ENCODE measurements at places on chromosomes 16 and 17.

GRCh38 chr17:38426441-38426840 is 1.8 kb upstream of the ARHGAP23 start:
- no peak for DNase-seq

- DNase-seq = no peak
Observed at GRCh38 chr16:87855852-87856715, 13.2 kb downstream of the SLC7A5 start.

- no peak for DNase-seq
Observed at GRCh38 chr16:104355-104754, 26.3 kb downstream of the MPG start.

DNA sequence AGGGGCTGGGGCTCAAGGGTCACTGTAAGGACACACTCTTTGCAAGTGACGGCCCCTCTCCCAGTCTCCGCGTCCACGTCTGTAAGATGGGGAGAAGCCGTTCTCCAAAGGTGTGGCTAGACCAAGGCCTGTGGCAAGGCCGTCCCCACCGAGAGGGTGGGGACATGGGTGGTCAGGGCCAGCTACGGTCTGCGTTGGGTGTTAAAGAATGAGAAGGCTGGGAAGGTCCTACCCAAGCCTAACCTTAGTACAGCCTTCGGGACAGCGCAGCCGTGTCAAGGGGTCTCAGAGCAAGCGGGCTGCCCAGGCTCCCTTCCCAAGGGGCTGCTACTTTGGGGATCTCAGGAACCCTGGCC is 1.9 kb downstream of the C1QTNF8 start:
- DNase-seq = no peak

DNA sequence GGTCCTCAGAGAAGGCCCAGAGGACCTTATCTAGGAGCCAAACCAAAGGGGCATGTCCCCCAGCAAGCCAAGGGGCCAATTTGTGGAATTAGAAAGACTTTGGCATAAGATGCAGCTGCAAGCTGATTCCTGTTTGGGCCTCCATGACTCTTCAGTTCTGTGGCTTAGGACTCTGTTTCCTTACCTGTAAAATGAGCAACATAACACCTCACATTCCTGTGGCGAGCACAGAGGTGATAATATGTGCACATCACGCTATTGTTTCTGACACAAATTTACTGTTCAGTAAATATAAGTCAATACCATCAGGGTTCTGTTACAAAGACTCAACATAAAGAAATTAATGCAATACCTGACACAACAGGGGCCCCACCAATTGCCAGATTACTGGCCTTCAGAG is 57.7 kb downstream of the CDH11 start:
- no peak for DNase-seq

DNA sequence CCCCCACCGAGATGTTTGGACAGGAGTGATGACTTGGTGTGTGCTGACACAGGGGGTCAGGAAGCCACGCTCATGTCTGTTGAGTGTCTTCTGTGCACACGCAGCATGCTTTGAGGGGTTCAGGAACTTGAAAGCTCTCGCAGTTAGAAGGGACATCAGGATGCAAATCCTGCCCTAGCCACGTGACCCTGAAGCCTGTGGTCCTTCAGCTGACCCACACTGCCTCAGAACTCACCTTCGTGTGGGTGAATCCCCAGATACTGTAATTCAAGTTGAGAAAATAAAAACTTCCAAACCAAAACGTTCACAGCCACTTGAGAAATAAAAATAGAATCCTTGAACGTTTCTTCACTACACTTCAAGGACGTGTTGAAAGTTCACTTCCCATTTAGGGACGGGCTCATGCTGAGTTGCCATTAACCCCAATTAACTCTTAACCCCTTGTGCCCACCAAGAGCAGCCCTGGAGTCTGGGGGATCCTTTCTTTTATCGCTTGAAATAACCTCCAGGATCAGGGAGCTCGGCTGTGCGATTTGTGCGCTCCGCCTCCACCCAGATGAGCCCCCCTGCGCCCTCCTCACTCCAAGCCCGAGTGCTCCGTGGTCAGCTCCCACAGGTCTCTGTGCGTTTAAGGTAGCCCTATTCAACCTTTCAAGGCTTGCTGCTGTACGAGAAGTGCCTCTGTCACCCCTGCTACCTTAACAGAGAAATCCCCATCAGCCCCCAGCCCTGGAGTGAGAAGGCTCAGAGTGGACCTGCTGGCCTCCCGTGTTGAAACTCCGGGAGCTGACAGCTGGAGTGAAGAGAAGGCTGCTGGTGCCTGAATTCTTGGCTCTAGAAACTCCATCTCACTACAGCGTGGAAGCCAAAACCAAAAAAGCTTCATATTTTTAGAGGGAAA is 36.2 kb upstream of the NAT9 start:
- no peak for DNase-seq

- no peak for DNase-seq
Observed at GRCh38 chr17:67258821-67259468, 13.9 kb upstream of the HELZ start.

- DNase-seq = no peak
Observed at GRCh38 chr16:57469917-57470470, 7.5 kb downstream of the POLR2C start.

- DNase-seq = no peak
Observed at GRCh38 chr17:2040942-2041560, 771 bp upstream of the OVCA2 start.

GRCh38 chr16:51050377-51050706 is 100.7 kb downstream of the SALL1 start:
- no peak for DNase-seq

GRCh38 chr17:27997044-27997401 is 45.5 kb upstream of the NLK start:
- no peak for DNase-seq

- DNase-seq = no peak
Observed at GRCh38 chr17:81998691-81999438, 21.4 kb downstream of the ASPSCR1 start.

GRCh38 chr16:35311475-35311874 is 1852.1 kb downstream of the TP53TG3F start:
- DNase-seq = no peak

GRCh38 chr17:46726206-46726605 is 92.3 kb downstream of the WNT3 start:
- DNase-seq = no peak

DNA sequence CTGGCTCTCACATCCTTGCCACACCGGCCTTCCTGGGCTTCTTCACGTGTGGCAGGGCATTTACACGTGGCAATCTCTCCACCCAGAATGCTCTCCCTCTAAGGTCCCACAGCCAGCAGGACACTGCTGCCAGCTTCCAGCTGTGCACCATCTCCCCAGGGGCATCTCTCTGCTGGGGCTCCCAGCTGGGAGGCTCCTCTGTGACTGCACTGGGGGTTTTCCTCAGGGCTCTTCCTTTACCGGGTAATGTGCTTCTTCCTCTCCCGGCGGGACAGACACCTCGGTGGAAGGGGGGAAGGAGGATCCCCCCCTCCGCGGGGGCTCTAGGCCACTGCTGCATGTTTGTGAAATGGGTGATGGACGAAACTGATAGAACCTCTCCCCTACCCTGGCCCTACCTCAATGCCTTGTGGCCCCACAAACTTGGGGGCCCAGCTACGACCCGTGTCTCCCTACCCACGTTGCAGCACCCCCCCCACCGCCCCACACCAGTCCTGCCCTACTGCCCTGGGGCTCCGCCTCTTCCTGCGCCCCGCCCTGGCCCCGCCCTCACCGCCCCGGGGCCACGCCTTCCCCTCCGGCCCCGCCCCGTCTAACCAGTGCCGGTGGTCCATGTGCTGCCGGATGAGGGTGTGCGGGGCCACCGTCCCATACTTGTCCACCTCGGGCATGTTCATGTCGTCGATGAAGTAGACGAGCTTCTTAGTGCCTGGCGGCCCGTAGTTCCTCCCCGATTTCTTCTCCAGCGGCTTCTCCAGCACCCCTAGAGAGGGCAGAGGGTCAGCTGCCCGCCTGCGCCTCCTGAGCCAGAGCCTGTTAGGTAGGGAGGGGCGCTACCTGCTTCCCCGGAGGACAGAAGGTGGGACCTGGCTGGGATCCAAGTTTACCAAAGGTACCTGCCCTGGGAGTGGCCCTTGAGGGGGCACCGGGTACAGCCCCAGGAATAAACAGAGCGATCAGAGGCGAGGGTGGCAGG is 92.6 kb downstream of the DNAH17 start:
- peak; percentile 37 for DNase-seq

- peak; percentile 9 for DNase-seq
Observed at GRCh38 chr17:59521465-59522126, 43.8 kb upstream of the DHX40 start.

GRCh38 chr17:63623786-63624530 is 1.7 kb downstream of the MAP3K3 start:
- DNase-seq = no peak

DNA sequence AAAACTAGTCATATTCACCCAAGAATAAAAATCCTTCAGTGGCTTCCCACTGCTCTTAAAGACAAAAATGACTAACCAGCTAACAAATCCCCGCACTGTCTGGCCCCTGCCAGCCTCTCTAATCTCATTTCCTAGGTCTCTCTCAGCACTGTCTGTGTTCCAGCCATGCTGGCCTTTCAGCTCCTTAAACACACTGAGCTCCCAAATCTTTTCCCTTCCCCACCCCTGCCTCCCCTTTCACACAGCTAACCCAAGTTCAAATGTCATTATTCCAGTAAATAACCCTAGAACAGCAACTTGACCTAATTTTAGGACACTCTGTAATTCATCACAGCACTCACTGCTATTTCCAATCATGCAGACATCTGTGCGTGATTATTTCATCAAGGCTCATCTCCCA is 7.8 kb downstream of the SHCBP1 start:
- no peak for DNase-seq

DNA sequence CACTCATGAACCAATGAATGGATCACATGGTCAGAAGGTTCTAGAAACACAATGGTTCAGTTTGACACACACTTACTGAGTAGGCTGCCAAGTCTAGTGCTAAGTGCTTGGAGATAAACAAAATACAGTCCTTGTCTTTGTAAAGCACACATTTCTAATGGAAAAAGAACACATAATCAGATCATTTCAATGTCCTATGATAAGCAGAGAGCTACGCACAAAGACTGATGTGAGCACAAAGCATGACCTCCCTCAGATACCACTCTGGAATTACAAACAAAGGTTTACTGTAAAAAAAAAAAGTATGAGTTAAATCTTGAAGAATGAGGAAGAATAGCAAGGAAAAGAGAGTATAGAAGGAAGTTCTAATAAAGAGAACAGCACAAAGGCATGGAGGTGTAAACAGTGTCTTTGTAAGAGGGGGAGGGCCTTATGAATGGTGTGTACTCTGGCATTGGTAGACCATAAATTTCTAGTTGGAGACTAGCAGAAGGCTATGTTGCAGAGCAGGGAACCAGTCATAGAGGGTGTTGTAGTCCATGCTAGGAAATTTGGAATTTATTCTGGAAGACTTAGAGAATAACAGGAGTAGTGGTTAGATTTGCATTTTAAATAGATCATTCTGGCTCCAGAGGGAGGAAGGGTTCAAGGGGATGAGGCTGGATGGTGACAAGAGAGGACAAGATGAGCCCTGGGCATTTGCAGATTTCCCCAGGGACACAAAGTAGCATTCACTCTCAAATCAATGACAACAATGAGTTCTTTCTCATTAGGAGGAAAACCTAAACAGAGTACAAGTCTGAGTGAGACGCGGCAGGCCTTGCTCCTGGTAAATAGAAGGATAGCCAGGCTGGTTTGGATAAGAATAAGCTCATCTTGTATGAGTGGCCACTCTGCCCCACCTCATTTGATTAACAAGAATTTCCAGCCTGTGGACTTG is 468.0 kb downstream of the TOX3 start:
- no peak for DNase-seq

DNA sequence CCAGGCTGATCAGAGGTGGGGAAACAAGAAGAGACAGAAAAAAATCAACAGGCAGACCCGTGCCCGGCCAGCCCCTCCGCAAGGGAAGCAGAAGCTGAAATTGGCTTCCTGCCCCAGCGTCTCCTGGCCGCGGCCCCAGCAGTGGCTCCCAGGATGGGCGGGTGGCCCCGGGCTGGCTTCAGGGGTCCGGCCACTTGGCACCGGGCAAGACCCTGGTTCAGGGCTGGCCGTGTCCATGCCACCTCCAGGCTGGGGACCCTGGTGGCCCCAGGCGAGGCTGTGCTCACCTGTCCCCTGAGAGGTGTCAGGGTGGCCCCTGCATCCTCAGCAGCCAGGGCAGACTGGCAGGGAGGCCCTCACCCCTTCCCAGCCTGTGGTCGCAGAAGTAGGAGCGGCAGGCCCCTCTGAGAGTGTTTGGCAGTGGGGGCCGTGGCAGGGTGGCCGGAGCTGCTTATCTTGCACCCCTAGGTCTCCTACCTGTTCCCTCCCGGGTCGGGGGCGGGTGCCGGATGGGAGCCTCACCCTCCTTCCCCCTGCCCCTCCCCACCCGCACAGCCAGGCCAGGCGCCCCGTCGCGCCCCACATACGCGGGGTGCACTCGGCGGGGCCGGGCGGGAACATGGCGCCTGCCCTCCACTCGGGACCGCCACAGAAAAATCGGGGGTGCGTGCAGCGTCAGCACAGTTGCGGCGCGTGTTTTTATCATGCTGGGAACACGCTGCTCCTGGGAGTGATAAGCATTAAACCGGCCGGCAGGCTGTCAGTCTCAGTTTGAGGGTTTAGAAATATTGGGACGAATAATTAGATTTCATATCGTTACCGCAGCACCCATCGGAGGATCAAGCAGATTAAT is 46.7 kb upstream of the ZC3H18 start:
- no peak for DNase-seq

DNA sequence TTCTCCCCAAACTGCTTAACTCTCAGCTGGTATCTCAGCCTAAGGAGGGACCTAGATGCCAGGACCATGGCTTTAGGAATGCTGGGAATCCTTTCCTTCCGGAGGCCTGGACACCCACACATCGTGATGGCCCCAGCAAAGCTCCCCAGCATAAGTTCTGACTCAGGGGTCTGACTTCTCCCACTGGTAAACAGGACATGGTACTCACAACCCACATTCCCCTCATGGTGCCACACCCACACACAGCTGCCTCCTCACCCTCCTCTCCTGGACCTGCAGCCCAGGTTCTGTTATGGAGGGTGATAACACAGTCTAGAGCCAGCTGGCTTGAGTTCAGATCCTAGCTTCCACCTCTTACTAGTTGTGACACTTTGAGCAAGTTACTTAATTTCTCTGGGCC is 719 bp upstream of the RNF227 start:
- no peak for DNase-seq

GRCh38 chr17:7651097-7651664 is 455 bp downstream of the ATP1B2 start:
- DNase-seq = no peak

DNA sequence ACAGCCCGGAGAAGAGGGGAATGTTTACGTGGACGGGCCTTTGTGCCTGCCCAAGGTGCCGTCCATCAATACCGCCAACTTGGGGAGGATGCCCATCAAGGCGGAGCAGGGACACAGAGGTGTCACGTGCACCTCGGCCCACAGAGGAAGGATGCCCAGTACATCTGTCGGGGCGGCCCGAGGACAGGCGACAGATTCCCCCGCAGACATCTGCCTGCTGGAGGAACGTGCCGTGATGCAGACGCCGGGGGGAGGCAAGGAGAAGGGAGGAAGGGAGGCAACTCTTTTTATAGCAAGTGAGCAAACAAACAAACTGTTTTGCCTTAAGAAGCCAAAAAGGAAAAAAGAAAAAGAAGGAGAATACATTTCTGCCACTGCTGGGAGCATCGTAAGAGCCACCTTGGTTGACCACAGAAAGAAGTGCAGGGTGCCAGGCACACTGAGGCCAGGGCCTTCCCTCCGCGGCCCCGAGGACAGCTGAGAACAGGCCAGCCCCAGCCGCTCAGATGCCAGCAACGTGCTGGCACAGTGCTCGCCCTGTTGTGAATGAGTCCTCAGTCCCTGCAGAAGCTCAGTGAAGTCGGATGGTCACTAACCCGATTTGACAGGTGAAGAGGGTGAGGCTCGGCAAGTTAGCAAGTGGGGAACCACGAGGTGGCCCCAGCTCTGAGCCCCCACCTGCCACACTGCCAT is 146.4 kb downstream of the RBFOX3 start:
- no peak for DNase-seq
